ENCODE measurements at places on chromosomes 11 and 22. TPM values are rescaled to one million over a fixed set of nuclear protein-coding genes. Genes with fewer than 3 reads are reported as not detected.

The HDHD5 gene
- polyA plus RNA-seq = 35.7 TPM

The TEX12 gene
- 0.09 TPM for polyA plus RNA-seq

The TREH gene
- polyA plus RNA-seq = 1.0 TPM

The MMP12 gene
- 0.62 TPM for polyA plus RNA-seq

The ZNRF3 gene
- 8.7 TPM for polyA plus RNA-seq

The OR4D5 gene
- polyA plus RNA-seq = not detected

The SYT8 gene
- polyA plus RNA-seq = 35.6 TPM

The GRM5 gene
- polyA plus RNA-seq = 0.01 TPM

The MMP7 gene
- polyA plus RNA-seq = 10.2 TPM

The MRGPRX4 gene
- not detected for polyA plus RNA-seq

The CWC15 gene
- polyA plus RNA-seq = 42.8 TPM

The CAPN5 gene
- 14.8 TPM for polyA plus RNA-seq

The CSKMT gene
- polyA plus RNA-seq = 9.5 TPM

The MS4A6E gene
- 0.34 TPM for polyA plus RNA-seq

The OR8A1 gene
- not detected for polyA plus RNA-seq

The GP1BB gene
- polyA plus RNA-seq = 2.2 TPM

The SUSD2 gene
- polyA plus RNA-seq = 8.3 TPM

The MYO7A gene
- 4.2 TPM for polyA plus RNA-seq

The NLRP6 gene
- polyA plus RNA-seq = 0.67 TPM

The TBX10 gene
- not detected for polyA plus RNA-seq

The MRGPRX1 gene
- polyA plus RNA-seq = not detected

The ARL14EP gene
- 18.7 TPM for polyA plus RNA-seq

The MRPL23 gene
- polyA plus RNA-seq = 85.4 TPM

The SOX6 gene
- 1.6 TPM for polyA plus RNA-seq

The C11orf65 gene
- 0.18 TPM for polyA plus RNA-seq

The B4GALNT4 gene
- polyA plus RNA-seq = 5.1 TPM

The GPR83 gene
- polyA plus RNA-seq = 0.08 TPM

The C22orf31 gene
- not detected for polyA plus RNA-seq

The OR51B5 gene
- not detected for polyA plus RNA-seq

The CASP4 gene
- polyA plus RNA-seq = 39.1 TPM

The HARBI1 gene
- polyA plus RNA-seq = 3.3 TPM

The CNTF gene
- polyA plus RNA-seq = 0.41 TPM

The GGT1 gene
- polyA plus RNA-seq = 7.4 TPM

The RIN1 gene
- polyA plus RNA-seq = 8.4 TPM

The BAIAP2L2 gene
- 0.42 TPM for polyA plus RNA-seq

The GAL gene
- polyA plus RNA-seq = 8.7 TPM

The FOSL1 gene
- 7.5 TPM for polyA plus RNA-seq

The PARVA gene
- 128 TPM for polyA plus RNA-seq

The APOL5 gene
- polyA plus RNA-seq = not detected

The OTOG gene
- not detected for polyA plus RNA-seq

The SSTR3 gene
- polyA plus RNA-seq = not detected

Measured in urinary bladder (tissue), 4 donors.